D341Med (cell line): ENCODE measurements at places on chromosomes 3 and 15.

GRCh38 chr3:135412475-135412874 lies 553.1 kb upstream of the PPP2R3A start:
- no peak for DNase-seq

DNA sequence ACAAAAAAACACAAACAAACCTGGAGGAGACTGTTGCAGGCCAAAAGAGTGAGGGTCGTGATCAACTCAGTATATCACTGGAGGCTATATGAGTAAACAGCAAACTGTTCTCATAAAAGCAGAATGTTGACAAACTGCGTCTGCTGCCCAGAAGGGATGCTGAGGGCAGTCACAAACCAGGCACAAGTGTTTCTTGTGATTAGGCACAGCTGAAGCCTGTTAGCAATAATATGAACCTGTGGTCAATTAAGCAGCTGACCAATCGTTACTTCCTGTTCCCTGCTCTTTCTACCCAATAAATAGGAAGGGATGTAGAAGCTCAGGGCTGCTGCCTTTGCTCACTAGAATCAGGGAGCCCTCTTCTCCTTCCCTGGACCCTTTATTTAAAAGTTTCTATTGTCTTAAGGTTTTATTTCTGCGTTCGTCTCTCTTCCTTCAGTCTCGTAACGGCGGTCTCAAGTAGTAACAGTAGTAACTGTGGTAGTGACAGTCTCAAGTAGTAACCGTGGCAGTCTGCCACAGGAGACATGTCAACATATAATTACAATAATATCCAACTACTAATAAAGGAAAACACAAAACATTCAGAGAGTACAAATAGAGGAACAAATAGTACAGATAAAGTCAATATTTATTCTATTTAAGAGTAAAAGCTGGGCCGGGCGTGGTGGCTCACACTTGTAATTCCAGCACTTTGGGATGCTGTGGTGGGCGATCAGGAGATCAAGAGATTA lies 698.4 kb upstream of the CCDC54 start:
- no peak for DNase-seq

DNA sequence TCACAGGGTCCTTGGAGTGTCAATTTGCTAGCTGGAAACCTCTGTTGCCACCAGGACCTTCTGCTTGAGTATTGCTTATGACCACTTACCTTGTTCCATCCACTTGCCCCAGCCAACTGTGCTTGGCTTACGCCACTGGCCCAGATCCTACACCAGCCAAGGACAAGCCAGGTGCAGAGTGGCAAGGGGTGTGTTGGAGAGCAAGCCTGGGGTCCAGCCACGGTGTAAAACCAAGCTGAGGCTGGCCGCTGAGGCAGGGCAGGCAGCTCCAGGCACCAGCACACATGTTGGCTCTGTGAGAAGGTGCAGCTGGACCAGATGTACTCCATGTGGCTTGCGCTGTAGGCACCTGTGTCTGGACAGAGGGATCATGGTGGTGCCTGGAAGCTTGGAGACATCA lies 248.2 kb downstream of the UNC13C start:
- no peak for DNase-seq

GRCh38 chr15:98394546-98394945 lies 253.8 kb upstream of the IGF1R start:
- DNase-seq, result no peak

- DNase-seq, result no peak
These were observed 127.5 kb upstream of the THRB start for GRCh38 chr3:24622138-24622537.

- DNase-seq, result no peak
These were observed 55.7 kb upstream of the TMEM115 start for GRCh38 chr3:50415061-50415460.

DNA sequence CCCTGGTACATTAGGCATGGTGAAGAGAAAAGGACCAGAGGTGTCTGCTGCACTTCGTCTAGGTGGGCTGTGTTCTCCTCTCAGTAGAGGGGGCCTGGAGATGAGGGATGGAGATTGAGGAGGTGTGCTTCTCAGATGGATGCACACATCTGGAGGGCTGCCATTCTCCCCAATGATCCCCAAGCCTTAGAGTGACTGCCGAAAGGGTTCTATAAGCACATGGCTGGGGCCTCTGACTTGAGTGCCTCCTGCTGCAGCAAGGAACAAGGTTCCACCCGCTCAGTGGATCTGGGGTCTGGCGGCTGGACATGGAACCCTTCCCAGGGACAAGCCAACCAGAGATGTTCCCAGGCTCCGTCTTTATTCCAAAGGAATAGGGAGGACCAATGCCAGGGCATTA lies 66.8 kb downstream of the CPN2 start:
- no peak for DNase-seq

- no peak for DNase-seq
These were observed 112.4 kb downstream of the CD47 start for GRCh38 chr3:107978131-107979055.
